ENCODE measurements at places on chromosomes 7 and 10.
A peak's percentile ranks its signal among the peaks of the same experiment; 100 is the strongest.

DNA sequence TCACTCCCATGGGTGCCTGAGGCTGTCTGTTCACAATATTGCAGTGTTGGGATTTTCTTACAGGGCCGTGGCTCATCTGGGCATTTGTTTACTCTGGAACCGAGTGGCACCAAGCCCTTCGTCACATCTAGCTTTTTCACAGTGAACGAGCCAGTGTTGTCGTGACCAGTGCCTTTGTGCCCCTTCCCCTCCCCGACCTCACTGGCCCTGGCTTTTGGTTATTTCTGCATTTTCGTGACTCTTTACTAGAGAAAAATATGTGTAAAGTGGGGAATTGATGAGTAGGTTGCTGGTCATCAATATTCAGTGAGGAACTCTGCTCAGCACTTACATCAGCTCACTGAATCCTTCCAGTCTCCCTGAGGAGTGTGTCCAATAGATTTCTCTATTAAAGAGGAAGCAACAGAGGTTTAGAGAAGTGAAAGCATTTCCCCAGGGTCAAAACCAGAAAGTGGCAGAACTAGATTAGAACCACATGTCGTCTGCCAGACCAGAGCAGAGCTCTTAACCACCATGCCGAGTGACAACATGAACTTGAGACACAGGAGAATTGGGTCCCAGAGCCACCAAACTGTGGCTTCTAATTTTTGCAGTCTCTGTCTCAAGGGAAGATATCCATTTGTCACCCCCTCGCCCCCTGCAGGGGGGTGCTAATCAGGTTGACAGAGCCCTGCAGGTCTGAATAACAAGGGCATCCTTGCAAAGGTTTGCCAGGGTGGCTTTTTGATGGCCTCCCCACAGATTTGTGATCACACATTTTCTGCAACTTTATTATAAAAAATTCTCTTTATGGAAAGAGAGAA lies 125.3 kb downstream of the CHN2 start:
- no peak for DNase-seq

DNA sequence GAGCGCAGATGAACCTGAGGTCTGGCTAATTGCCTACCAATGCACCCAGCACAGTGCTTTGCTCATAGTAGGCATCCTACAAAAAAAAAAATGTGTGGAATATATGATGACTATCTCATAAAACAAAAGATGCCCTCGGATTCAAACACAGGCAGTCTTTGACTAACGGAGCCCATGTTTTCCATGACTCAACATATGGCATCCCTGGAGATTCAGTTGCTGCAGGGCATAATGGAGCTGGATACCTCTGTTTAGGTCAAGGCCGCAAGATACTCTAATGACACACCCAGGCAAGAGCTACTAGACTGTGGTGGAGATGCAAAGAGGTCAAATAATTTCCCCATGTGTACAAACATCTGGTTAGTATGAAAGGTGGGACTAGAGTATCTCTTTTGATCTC lies 16.3 kb downstream of the CUBN start:
- DNase-seq, result no peak

- no peak for DNase-seq
Measured at GRCh38 chr7:149725426-149725821, 48.0 kb downstream of the ZNF467 start.

DNA sequence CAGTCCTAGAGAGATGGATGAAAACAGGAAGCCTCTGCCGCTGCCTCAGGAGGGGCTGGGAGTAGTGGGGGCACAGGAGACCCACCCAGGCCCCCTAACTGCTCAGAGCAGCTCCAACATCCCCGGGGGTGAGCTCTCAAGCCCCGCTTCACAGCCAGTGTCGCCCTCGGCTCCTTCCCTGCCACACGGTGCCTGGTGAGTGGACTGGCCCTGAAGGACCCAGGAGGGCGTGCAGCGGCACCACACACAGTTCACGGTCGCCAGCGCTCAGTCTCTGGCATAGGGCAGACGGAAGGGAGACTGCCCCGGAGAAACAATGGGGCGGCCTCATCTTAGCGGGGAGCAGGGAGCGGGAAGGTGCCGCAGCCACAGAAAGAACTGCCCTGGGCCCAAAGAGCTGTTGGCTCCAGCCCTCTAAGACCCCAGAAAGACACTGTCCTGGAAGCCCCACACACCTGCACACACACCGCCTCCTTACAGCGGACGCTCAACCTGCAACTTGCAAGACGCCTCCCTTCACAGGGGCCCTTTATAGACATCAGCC lies 1.2 kb downstream of the CLDN15 start:
- DNase-seq, result no peak

DNA sequence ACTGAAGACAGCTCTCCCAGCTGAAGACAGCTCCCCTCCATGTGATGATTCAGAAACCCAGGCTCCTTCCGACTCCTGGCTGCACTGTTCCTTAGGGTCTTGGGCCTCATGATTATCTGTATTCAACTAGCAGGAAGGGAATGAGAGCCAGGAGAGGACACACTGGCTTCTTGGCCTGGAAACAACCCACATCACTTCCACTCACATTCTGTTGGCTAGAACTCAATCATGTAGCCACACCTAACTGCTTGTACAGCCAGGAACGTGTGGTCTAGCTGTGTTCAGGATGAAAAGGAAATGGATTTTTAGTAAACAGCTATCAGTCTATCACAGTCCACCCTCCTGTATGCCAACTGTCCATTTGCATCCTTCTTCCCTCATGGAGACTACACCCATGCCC lies 30.5 kb upstream of the XPNPEP1 start:
- no peak for DNase-seq

DNA sequence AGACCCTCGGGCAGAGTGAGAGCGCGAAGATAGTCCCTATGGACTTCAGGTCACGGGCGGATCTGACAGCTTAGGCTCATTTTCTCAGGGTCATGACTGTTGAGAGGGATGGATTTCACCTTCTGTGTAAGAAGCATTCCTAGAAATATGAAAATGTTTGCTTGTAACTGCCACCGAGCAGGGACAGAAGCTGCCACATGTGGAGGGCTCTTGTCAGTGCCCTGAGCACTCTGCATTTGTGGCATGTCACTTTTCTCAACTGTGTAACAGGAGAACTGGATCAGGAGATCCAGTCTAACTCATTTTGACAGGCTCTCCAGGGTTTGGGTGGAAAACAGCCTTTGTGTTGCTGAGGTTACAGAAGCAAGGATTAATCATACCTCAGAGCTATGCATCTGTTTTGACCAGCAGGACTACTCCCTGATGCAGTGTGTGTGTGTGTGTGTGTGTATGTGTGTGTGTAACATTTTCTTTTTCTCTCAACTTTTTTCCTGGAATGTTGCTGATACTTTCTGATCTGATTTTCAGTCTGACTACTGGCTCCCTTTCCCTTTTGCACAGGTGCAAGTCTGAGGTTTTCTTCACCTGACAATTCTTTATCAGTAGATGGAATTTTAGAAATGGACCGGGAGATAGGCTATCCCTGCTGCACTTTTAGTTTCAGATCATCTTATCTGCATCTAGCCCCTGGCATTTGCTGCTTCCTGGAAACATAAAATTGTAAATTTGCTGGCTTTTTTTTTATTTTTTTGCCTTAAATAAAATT lies 183.3 kb downstream of the STK31 start:
- no peak for DNase-seq

DNA sequence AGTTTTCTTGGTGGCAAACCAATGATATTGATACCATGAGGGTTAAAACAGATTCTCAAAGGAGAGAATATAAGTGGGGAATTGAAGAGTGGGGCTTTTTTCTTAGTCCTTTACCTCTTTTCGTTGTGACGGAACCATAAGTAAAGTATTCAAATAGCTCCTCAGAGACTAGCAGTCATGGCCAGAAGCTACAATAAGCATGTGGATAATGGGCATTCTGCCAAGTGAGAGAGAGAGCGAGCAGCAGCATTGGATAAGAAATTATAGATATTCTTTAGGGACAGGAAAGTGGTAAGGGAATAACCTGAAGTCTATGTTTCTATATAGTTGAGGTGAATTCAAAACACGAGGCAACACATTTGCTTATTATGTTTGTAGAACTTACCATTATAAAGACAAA lies 235.1 kb downstream of the SEMA3E start:
- DNase-seq, result no peak

DNA sequence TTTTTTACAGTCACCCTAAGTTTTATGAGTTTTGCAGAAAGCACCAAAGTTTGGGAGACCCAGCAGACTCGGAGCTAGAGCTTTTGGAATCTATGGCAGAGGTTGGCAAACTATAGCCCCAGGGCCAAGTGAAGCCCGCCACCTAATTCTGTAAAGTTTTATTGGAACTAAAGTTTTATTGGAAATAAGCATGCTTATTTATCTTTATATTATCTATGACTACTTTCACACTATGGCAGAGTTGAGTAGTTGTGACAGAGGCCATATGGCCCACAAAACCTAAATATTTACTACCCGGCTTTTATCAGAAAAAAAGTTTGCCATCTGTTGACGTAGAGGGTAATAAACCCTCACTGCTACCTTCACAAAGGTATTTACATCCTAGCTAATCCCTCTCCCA lies 267.6 kb downstream of the GPAM start:
- DNase-seq, result no peak

DNA sequence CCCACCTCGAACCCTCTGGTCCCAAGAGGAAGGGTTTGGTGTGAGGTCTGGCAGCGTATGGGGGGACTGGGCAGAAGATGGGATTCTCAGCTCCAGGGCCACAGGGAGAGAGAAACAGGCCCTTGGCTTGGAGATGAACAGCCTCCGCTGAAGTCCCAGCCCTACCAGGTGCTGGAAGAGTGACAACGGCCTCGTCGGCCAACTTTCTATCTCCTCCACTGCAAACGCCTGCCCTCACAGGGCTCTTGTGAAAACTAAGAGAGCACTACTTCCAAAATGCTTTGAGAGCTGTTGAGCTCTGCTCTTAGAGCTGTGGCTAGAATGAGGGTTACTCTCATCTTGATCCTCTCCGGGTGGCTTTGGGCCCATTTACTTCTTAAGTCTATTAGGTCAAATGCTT lies 63.5 kb downstream of the AFAP1L2 start:
- no peak for DNase-seq

DNA sequence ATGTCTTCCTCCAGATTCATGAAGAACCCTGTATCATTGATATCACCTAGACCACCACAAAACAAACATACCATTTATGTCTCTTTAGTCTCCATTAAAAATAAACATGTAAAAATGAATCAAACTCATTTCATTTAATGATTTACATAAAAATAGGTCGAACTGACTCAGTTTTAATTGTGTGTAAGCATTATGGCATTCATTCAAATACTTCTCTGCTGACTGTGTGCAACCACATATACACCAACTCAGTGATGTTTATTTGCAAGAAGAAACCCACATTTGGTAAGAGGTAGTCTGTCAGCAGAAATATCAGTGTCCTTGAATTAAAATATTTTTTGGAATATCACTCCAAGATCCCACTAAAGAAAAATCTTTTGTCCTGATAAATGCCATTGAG lies 30.5 kb downstream of the ABCB1 start:
- no peak for DNase-seq

GRCh38 chr10:25226775-25227682 lies 52.2 kb downstream of the GPR158 start:
- DNase-seq, result no peak

DNA sequence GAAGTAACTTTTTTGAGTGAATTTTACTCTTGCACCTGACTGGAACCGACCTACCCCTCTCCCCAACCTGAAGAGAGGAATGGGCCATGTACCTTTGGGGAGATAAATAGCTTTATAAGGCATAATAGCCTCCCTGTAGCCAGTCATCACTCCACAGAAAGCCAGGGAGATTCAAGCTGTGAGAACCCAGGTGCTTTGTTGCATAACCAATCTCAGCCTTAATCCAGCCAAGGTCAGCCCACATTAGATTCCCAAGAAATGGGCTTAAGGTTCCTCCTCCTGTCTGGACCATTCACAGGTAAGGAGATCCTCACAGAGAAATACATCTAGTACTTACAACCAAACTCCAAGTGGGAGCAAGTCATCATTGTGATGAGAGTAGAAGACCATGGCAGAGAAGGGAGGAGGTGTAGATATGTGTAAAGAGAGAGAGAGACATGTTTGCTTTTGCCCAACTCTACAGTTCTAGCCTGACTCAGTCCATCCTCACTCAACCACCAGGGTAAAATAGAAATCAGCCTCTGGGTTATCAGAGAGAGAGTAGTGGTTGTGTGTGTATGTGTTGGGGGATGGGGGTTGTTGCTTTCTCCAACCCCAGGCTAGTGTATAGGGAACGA lies 23.6 kb downstream of the SKIDA1 start:
- no peak for DNase-seq

- no peak for DNase-seq
Measured at GRCh38 chr10:60029475-60029874, 123.1 kb upstream of the CCDC6 start.

DNA sequence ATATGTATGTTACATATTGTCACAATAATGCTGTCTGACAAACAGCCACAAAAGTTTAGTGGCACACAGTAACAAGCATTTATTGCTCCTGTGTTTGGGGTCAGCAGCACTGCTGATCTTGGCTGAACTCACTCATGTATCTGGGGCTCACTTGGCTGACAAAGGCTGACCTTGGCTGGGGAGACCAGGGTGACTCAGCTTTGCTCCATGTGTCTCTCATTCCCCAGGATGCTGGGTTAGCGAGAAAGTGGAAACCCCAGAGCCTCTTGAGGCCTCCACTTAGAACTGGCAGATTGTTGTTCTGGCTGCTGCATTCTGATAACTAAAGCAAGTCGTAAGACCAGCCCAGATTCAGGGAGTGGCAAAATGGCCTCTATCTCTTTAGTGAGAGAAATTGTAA lies 217.3 kb upstream of the HABP2 start:
- no peak for DNase-seq

DNA sequence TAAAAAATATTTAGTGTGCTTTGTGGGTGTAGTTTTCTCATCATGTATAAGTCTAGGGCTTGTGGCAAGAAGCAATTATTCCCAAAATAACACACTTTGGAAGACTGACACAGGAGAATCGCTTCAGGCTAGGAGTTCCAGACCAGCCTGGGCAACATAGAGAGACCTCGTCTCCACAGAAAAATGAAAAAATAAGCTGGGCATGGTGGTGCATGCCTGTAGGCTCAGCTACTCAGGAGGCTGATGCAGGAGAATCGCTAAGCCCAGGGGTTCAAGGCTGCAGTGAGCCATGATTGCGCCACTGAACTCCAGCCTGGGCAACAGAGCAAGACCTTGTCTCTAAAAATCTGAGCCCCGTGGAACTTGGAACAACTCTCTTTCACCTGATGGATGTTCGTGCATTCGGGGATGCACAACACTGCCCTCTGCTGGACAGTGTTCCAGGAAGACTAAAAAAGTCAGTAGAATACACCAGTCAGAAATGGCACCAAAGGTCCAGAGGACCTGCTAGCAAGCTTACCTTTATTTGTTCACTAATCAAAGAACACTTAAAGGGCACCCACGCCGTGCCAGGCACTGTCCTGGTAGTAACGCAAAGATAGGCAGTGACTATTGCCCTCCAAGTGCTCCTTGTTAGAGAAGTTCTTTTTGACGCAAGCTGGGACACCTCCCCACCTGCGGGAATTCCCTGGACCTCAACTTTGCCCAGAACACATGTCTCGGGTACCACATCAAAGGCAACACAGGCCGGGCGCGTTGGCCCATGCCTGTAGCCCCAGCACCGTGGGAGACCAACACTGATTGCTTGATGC lies 81.9 kb upstream of the CALN1 start:
- peak; percentile 65 for DNase-seq

GRCh38 chr7:147990942-147991341 lies 599.6 kb upstream of the C7orf33 start:
- no peak for DNase-seq

Data from natural killer cell (primary cell).